ENCODE measurements at places on chromosomes 3 and 15.

GRCh38 chr15:61130950-61131942 lies 97.9 kb downstream of the RORA start:
- H3K27ac ChIP-seq, result no peak overlapping the region
- peak overlapping the region; percentile 58 for H3K4me3 ChIP-seq
- no peak for DNase-seq
- no peaks in the 10 kb centered on the region for H3K36me3 ChIP-seq
- no peaks in the 10 kb centered on the region for H3K4me1 ChIP-seq
- no peaks in the 10 kb centered on the region for H3K27me3 ChIP-seq

- H3K27me3 ChIP-seq, result no peaks in the 10 kb centered on the region
- no peak overlapping the region for H3K27ac ChIP-seq
- peaks cover 2% of the 10 kb centered on the region for H3K4me1 ChIP-seq
- DNase-seq, result no peak
Observed at GRCh38 chr15:92020207-92020606, 166.7 kb downstream of the SLCO3A1 start.

DNA sequence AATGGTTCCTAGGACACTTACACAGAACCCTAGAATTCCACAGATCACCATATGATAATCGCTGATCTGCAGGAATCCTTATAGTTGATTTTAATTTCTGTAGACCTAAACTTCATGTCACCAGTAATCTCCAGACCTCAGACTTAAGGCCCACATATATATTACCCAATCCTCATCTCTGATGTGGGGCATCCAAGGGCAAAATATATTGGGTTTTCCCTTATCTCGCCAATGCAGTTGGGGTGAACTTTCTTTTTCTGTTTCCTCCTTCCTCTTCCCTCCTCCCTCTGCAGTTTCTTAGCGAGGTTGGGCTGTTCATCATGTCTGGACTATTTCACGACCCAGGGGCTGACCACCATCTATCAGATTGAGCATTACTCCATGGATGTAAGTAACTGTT lies 230.2 kb downstream of the P3H2 start:
- no peaks in the 10 kb centered on the region for H3K36me3 ChIP-seq
- H3K4me1 ChIP-seq, result no peaks in the 10 kb centered on the region
- H3K27ac ChIP-seq, result no peak overlapping the region
- no peak for DNase-seq
- H3K4me3 ChIP-seq, result no peak overlapping the region
- H3K27me3 ChIP-seq, result no peaks in the 10 kb centered on the region

GRCh38 chr3:16893618-16894200 lies 9.0 kb downstream of the PLCL2 start:
- H3K27ac ChIP-seq, result no peak overlapping the region
- no peak overlapping the region for H3K4me3 ChIP-seq
- no peaks in the 10 kb centered on the region for H3K27me3 ChIP-seq
- DNase-seq, result no peak

- no peaks in the 10 kb centered on the region for H3K36me3 ChIP-seq
- H3K4me3 ChIP-seq, result no peak overlapping the region
- H3K4me1 ChIP-seq, result no peaks in the 10 kb centered on the region
- no peak for DNase-seq
Observed at GRCh38 chr3:17831366-17831765, 88.9 kb upstream of the TBC1D5 start.

GRCh38 chr15:82900511-82901060 lies 51.9 kb downstream of the HOMER2 start:
- H3K4me3 ChIP-seq, result no peak overlapping the region
- DNase-seq, result no peak
- no peaks in the 10 kb centered on the region for H3K4me1 ChIP-seq
- peaks cover 9% of the 10 kb centered on the region for H3K27me3 ChIP-seq

- H3K36me3 ChIP-seq, result no peaks in the 10 kb centered on the region
- H3K27me3 ChIP-seq, result peaks cover 58% of the 10 kb centered on the region
- H3K4me1 ChIP-seq, result peaks cover 12% of the 10 kb centered on the region
- no peak overlapping the region for H3K4me3 ChIP-seq
- H3K27ac ChIP-seq, result no peak overlapping the region
- no peak for DNase-seq
Observed at GRCh38 chr15:91104111-91104510, 4.1 kb downstream of the SV2B start.

DNA sequence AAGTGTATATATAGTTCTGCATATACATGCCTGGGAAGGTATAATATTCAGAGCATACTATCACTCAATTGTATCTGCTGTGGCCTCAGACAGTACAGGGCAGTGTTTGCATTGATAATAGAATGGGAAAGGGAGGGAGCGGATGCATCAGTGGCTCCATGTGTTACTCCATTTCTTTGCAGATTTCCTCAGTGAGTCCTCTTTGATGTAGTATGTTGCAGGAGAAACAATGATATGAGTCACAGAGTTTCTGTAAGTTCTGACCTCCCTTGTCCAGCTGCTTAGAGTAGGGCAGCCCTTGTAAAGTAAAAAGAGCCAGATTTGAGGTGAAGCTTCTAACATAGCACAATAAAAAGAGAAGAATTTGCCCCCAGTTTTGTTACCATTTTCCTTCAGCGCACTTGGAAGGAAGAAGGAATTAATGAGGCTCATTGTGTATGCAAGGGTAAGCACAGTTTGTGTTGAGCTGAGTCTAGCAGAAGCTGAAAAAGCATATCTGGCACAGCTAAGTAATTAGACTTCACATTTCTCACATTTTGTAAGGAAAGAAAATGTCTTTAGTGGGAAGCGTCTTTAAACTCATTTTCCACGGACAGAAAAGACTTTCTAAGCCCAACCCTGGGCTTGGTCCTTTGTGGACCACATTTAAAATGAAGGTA lies 555.8 kb upstream of the IL12A start:
- no peaks in the 10 kb centered on the region for H3K4me1 ChIP-seq
- H3K36me3 ChIP-seq, result no peaks in the 10 kb centered on the region
- H3K27me3 ChIP-seq, result no peaks in the 10 kb centered on the region
- no peak overlapping the region for H3K4me3 ChIP-seq
- DNase-seq, result no peak
- no peak overlapping the region for H3K27ac ChIP-seq

- no peaks in the 10 kb centered on the region for H3K27me3 ChIP-seq
- peak; percentile 43 for DNase-seq
- H3K27ac ChIP-seq, result no peak overlapping the region
- peaks cover 7% of the 10 kb centered on the region for H3K4me1 ChIP-seq
Observed at GRCh38 chr3:64642327-64643151, 45.3 kb downstream of the ADAMTS9 start.

DNA sequence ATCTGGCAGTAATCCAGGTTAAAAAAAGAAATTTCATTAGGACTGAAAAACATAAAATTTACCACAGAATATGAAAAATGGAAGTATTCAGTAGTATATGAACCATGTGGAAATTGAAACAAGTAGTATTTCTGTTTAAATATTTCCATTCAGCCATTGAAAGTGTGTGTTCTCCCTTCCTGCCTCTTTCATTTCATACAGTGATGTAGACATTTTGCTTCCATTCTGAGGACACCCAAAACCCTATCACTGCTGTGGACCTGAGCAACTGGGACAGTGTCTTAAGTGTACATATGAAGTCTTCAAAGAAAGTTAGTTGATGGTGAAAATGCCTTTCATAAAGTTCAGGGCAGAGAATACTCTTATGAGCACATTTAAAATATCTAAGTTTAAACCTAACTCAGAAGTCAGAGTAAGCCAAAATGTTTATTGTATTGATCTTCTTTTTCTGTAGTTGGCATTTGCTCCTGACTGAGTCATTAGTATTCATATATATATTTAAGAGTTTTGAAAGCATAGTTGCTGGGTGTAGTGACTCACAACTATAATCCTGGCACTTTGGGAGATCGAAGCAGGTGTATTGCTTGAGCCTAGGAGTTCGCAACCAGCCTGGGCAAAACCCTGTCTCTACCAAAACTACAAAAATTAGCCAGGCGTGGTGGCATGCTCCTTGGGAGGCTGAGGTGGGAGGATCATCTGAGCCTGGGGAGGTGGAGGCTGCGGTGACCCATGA lies 198.8 kb downstream of the KLHL25 start:
- no peak for DNase-seq
- H3K36me3 ChIP-seq, result peaks cover 2% of the 10 kb centered on the region
- H3K27me3 ChIP-seq, result no peaks in the 10 kb centered on the region
- H3K27ac ChIP-seq, result no peak overlapping the region

- peak; percentile 48 for DNase-seq
- H3K4me1 ChIP-seq, result no peaks in the 10 kb centered on the region
- peak overlapping the region; percentile 53 for H3K27ac ChIP-seq
- H3K27me3 ChIP-seq, result no peaks in the 10 kb centered on the region
Observed at GRCh38 chr3:105353485-105354161, 13.1 kb upstream of the ALCAM start.

- H3K27ac ChIP-seq, result no peak overlapping the region
- H3K4me3 ChIP-seq, result no peak overlapping the region
- H3K4me1 ChIP-seq, result no peaks in the 10 kb centered on the region
- DNase-seq, result no peak
Observed at GRCh38 chr3:163384383-163384782, 1693.9 kb downstream of the SI start.

DNA sequence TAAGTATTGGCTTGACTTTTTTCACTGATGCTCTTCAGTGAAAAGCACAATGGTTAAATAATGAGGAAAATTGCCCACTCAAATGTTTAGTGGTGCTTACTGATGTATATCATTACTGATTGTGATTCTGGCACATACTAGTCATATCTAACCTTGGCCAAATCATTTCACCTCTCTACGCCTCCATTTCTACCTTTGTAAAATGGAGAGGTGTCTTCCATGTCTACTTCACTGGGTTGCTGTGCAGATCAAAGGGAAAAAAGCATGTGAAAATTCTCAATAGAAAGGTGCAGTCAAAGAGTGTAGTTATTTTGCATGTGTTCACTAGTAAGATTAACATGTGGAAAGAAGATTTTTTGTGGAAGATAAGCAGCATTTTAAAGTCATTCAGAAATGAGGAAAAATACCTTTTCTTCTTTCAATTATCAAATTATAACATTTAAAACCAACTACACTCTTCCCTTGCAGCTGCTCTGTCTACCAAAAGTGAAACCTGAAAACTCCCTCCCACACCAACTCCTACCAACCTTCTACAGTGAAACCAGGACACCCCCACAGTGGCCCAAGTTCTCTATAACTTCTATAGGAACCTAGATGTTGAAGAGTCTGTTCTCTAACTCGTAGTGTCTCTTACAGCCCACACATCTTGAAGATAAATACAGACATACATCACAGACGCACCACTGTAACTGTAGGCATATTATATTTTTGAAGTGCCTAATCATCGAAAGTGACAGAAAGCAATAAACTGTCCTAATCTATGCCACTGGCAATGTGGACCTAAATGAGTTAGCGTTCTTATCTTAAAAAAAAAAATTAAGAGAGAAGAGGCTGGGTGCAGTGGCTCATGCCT lies 1.4 kb downstream of the CD200R1 start:
- H3K36me3 ChIP-seq, result no peaks in the 10 kb centered on the region
- H3K27me3 ChIP-seq, result peaks cover 4% of the 10 kb centered on the region
- DNase-seq, result no peak
- no peak overlapping the region for H3K4me3 ChIP-seq

- no peaks in the 10 kb centered on the region for H3K36me3 ChIP-seq
- H3K27ac ChIP-seq, result no peak overlapping the region
- H3K4me1 ChIP-seq, result peaks cover 7% of the 10 kb centered on the region
- no peak for DNase-seq
Observed at GRCh38 chr15:77014132-77015081, 19.5 kb downstream of the PSTPIP1 start.

DNA sequence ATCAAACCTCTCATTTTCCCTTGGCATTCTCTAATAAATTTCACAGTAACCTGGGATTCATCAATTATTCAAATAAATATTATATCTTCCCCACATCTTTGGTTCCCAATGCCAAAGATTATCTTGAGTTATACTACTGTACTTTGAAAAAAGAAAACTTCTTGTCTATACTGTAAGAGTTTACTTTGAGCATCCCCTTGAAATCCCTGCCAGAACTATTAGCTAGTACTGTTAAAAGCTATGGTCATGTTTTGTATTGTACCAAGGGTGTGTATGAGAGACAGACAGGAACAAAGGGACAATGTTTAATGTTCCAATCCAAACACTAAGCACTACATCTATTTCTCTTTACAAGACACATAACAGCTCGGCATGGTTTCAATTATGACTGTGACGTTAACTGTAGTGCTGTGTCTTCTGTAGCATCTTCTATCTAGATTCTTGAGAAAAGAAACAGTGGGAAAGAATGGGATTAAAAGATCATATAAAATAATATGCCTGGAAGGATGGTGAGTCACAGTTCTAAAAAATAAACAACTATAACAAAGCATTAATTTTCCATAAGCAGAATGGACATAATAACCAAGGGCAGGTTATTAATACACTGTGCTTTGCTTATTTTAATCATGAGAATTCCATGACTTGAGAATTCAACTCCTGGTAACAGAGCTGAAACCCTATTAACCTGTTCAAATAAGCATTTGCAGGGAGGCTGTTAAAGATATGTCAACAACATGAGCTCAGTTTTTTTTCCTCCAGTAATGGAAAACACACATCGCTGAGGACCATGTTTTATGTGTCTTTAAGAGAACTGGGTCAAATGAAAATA lies 71.1 kb downstream of the ALDH1A2 start:
- no peak overlapping the region for H3K4me3 ChIP-seq
- no peak for DNase-seq
- peaks cover 1% of the 10 kb centered on the region for H3K4me1 ChIP-seq
- no peaks in the 10 kb centered on the region for H3K36me3 ChIP-seq

- no peak for DNase-seq
- H3K4me1 ChIP-seq, result no peaks in the 10 kb centered on the region
- H3K27me3 ChIP-seq, result no peaks in the 10 kb centered on the region
- H3K4me3 ChIP-seq, result no peak overlapping the region
- no peaks in the 10 kb centered on the region for H3K36me3 ChIP-seq
- H3K27ac ChIP-seq, result no peak overlapping the region
Observed at GRCh38 chr3:169475978-169476698, 187.4 kb downstream of the MECOM start.

- peaks cover 3% of the 10 kb centered on the region for H3K4me1 ChIP-seq
- H3K36me3 ChIP-seq, result peaks cover 6% of the 10 kb centered on the region
- no peak overlapping the region for H3K27ac ChIP-seq
- peak; percentile 59 for DNase-seq
Observed at GRCh38 chr15:78455749-78456148, 17.7 kb downstream of the IREB2 start.

GRCh38 chr3:69389520-69390248 lies 3.8 kb upstream of the FRMD4B start:
- H3K4me1 ChIP-seq, result peaks cover 13% of the 10 kb centered on the region
- H3K27me3 ChIP-seq, result peaks cover 40% of the 10 kb centered on the region
- no peak for DNase-seq
- no peak overlapping the region for H3K4me3 ChIP-seq
- no peak overlapping the region for H3K27ac ChIP-seq

DNA sequence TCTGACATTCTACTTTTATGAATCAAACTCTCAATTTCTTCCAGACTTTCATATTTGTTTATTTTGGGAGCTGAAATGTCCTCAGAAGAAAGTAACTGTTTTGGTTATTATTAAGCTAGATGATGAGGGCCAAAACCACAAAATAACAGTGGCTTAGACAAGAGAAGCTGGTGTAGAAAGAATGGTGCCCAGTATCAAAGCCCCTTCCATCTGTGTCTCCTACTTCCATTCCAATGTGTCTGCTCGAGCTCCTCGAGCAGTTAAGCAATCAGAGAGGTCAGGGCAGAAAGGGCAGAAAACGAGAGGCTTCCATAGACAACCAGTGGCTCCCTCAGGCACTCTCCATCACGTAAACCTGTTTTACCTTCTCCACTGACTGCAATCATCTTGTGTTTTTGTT lies 59.7 kb upstream of the MAGI1 start:
- H3K4me3 ChIP-seq, result no peak overlapping the region
- DNase-seq, result no peak
- H3K27me3 ChIP-seq, result no peaks in the 10 kb centered on the region
- no peak overlapping the region for H3K27ac ChIP-seq
- H3K36me3 ChIP-seq, result no peaks in the 10 kb centered on the region
- no peaks in the 10 kb centered on the region for H3K4me1 ChIP-seq

All from mesenchymal stem cell (in vitro differentiated cells and primary cell).